NCI-H774 (cell line): ENCODE measurements at places on chromosomes 1 and 21.
A peak's percentile ranks its signal among the peaks of the same experiment; 100 is the strongest.

- no peak for DNase-seq
Observed at GRCh38 chr1:4621646-4622045, 32.8 kb upstream of the AJAP1 start.

DNA sequence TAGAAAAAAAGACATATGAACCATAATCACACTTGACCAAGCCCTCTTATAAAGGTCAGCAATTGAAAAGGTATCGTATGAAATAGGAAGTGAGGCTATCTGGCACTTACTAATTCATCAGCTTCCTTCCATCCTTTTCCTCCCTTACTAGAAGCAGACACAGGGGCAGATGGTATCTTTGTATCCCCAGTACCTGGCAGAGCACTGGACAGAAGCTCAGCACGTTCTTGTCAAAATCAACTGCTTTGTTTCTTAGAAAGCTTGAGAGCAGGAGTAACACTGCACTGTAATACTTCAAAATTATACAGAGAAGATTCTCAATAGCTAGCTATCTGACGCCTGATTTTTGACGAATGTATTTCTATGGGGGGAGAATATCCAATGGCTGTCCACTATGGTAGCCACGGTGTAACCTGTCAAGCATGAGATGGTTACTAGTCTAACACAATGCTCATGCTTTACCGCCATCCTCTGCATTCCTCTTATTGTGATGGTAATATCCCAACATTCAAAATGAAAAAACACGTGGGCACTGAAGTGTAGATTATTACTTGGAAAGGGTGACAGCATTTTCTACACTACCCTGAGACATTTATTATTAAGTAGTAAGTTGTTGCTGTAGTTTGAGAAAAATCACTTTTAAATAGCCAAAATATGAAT, 175.6 kb downstream of the SIPA1L2 start:
- DNase-seq = no peak

DNA sequence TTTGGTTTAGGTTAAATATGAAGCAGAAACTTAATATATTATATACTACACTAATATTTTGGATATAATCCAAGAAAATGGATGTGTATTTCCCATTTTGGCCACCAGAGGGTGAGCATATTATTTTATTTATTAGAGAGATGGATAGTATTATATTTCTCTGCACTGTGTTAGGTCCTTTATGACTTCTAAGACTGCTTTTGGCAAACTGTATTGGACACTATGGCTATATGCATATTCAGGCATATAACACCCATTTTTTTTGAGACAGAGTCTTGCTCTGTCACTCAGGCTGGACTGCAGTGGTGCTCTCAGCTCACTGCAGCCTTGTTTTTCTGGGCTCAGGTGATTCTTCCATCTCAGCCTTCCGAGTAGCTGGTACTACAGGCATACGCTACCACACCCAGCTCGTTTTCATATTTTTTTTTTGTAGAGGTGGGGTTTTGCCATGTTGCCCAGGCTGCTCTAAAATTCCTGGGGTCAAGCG, 17.8 kb upstream of the PGM1 start:
- no peak for DNase-seq

DNA sequence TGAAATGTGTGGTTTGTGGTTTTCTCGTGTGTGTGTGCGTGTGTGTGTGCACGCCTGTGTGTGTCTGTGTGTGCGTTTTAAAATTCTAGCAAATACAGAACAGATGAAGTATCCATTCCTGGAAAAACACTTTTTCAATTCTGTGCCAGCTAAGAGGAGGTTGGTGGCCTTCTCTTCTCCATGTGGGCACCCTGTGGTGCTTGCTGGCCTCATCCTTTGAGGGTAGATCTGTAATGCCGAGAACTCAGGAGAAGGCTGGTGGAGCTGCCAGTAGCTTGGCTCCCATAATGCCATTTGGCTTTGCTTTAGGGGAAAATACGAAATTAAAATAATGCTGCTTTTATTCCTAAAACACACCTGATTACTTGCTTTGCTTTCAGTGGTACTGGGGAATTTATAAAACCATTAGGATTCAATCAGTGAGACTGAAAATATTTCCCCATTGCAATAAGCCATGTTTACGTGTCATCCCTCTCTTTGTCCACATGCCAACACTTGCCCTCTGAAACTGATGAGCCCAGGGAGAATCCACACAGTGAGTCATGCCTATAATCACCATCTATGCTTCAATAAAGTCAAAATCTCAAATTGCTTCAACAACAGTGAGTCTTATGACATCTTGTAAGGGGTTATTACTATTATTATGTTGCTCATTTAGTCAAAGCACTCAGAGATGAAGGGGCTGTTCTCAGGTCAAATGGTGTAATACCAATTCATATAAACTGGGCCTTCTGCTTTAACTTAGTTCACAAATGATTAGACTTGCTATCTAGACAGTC, 39.2 kb downstream of the ABCA4 start:
- no peak for DNase-seq

DNA sequence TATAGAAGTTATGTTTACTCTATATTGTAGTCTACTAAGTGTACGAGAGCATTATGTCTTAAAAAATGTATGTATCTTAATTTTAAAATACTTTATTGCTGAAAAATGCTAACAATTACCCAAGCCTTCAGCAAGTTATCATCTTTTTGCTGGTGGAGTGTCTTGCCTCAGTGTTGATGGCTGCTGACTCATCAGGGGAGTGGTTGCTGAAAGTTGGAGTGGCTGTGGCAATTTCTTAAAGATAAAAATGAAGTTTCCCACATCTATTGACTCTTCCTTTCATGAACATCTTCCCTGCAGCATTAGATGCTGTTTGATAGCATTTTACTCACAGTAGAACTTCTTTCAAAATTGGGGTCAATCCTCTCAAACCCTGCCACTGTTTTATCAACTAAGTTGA, 95.8 kb downstream of the CDC7 start:
- DNase-seq = no peak

GRCh38 chr1:153699768-153700167, 21.3 kb downstream of the NPR1 start:
- no peak for DNase-seq

DNA sequence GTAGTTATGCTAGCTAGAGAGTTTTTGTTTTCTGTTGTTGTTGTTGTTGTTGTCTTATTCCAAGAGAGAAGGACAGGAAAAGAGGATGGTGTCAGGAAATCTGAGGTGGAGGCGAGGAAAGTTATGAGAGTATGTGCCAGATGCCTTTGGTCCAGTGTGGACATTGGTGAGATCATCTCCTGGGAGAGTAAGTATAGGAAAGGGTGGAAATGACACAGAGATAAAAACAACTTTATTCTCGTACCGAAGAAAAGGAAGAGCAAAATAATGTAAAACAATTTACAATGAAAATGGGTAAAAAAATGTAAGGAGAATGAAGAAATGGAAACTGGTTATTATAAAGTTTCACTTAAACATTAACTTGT, 97.4 kb upstream of the ADGRL2 start:
- DNase-seq = no peak

- DNase-seq = peak; percentile 96
Observed at GRCh38 chr1:109099938-109100773, 9.6 kb downstream of the TMEM167B start.

DNA sequence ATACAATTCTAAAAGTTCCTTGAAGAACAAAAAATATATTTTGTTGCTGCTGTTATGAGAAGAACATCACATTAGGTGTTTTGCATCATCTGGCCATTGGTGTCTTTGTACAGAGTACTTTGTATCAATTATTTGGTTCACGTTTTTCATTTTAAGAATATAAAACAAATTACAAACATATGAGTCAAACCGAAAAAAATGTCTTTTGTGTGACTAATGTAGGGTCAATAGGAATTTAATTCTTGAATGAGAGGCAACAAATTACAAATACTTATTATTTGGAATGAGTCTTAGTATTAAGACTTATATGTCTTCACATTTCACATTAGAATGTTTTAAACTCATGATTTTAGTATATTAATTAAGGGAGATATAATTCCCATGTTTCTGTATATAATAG, 54.8 kb downstream of the NR5A2 start:
- DNase-seq = no peak

DNA sequence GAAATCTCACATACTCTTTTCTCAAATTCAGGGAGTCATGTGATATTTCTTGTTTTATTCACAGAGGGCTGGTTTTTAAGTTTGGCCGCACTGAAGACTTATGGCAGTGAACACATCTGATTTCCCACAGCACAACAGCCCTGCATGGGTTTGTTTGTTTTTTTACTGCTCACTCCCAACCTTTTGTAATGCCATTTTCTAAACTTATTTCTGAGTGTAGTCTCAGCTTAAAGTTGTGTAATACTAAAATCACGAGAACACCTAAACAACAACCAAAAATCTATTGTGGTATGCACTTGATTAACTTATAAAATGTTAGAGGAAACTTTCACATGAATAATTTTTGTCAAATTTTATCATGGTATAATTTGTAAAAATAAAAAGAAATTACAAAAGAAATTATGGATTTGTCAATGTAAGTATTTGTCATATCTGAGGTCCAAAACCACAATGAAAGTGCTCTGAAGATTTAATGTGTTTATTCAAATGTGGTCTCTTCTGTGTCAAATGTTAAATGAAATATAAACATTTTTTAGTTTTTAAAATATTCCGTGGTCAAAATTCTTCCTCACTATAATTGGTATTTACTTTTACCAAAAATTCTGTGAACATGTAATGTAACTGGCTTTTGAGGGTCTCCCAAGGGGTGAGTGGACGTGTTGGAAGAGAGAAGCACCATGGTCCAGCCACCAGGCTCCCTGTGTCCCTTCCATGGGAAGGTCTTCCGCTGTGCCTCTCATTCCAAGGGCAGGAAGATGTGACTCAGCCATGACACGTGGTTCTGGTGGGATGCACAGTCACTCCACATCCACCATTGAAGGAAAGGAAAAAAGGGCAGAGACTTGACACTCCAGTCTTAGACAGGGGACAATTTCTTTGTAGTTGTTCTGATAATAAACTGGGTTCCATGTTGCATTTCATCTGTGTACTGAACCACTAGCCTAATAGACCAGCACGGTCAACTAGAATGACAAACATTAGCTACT, 22.8 kb downstream of the TMEM50A start:
- no peak for DNase-seq

- no peak for DNase-seq
Observed at GRCh38 chr1:224058303-224058702, 55.6 kb upstream of the FBXO28 start.

DNA sequence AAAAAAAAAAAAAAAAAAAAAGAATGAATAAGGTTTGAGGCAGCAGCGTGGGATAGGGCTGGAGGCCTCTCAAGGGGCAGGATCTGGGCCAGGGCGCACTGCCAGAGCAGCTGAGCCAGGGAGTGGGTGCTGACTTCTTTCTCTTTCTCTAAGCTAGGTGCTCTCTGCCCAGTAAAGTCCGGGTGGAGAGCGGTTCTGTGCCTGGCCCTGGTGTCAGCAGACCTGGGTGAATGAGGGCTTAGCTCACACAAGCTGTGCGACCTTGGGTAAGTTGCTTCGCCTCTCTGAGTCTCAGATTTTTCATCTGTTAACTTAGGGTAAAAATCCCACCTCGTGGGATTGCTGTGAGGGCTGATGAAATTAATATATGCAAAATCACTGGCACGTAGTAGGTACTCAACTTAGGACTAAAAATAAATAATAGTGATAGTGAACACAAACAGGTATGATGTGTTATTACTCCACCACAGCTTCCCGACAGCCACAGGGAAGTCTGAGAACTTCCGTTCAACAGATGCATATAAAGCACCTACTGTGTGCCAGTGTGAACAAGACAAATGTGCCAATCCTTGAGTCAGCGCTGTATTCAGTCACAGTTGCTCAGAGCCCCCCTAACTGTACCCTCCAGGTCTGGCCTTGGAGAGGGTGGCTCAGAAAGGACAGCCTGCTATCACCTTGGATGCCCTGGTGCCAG, 2.0 kb upstream of the FAM131C start:
- no peak for DNase-seq

DNA sequence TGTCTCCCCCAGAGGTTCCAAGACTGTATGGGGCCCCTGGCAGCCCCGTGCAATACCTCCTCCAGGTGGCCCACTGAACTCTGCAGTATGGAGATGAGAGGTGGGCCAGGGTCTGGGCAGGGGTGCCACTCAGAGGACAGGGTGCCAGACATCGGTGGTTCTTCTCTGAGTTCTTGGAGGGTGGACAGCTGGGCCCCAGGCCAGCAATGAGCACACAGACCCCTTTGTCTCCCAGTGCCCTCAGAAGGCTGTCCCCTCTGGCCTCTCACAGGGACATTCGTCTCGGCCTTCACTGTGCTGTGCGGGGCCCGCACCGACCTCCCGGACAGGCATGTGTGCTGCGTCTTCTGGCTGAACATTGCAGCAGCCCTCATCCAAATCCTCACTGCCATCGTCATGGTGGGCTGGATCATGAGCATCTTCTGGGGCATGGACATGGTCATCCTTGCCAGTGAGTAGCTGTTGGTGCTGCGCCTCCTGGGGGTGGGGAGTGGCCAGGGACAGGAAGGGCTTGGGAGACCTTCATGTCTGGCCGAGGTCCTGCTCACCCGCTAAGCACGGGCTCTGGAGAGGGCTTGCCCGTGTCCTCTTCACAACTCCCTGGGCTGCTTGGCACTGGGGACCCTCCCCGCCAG, 48.1 kb downstream of the STUM start:
- no peak for DNase-seq

GRCh38 chr1:155971910-155972809, 6.2 kb downstream of the ARHGEF2 start:
- DNase-seq = no peak

DNA sequence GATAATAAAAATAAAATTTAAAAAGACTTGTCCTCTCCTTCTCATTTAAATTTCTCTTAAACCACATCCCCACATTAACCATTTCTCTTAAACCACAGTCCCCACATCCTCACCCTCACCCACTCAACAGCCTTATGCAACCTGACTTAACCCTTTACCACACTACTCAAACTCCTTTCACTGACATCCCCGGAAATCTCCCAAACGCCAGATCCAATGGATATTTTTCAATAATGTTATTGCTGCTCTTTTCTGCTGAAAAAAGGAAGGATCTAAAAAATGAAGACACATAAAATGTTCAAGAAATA, 54.2 kb upstream of the EEIG2 start:
- no peak for DNase-seq

- DNase-seq = no peak
Observed at GRCh38 chr1:201212056-201212455, 21.4 kb downstream of the IGFN1 start.

- DNase-seq = no peak
Observed at GRCh38 chr1:1431845-1432273, 3.6 kb upstream of the VWA1 start.

DNA sequence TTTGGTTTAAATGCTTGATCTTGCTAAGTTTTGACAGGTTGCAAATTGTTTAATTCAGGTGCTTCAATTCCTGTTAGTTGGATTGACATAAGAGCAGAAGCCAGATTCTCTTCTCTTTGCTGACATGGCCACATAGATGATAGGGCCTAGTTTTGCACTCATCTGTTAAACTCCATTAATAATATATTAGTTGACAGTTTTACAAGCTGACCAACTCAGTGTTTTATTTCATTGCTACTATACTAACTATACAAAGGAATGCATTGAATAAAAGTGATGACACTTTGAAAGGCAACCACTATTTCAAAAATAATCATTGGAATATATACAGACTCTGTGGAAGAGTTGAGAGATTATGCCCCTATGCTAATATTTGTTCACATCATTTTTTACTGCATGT, 255.6 kb upstream of the DPYD start:
- DNase-seq = no peak
